Naive thymus-derived CD8-positive, alpha-beta T cell (primary cell): ENCODE measurements at places on chromosomes 16 and 17.
A peak's percentile ranks its signal among the peaks of the same experiment; 100 is the strongest.

GRCh38 chr17:55433629-55434422 lies 12.2 kb upstream of the MMD start:
- no peak overlapping the region for H3K27ac ChIP-seq

DNA sequence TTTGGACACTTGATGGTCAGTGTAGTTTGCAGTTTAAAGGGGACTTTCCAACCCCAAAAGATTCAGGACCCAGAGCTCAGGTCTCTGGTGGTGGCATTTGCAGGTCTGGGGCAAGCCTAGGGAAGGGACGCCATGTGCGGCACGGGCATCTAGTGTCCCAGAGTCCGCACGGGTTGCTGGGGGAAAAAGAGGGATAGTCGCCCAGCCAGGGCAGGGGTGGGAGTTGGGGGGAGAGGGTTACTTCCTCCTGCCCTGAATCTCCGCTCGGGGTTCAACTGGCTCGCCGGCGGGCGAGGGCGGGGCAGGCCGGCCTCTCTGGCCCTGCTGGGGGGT lies 239 bp upstream of the CA7 start:
- peaks cover 3% of the 10 kb centered on the region for H3K36me3 ChIP-seq
- H3K27me3 ChIP-seq, result peaks cover 31% of the 10 kb centered on the region
- H3K4me1 ChIP-seq, result peaks cover 7% of the 10 kb centered on the region

DNA sequence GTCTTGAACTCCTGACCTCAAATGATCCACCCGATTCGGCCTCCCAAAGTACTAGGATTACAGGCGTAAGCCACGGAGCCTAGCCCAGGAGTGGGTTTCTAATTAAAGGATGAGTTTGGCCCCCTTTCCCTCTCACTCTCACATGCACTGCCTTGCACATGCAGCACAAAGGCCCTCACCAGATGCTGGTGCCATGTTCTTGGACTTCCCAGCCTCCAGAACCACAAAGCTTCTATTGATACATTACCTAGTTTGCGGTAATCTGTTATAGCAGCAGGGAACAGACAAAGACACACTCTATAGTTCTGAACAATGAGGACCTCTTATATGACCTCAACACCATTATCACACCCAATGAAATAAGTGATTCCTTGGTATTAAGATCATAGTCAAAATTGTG lies 17.9 kb upstream of the ITGAD start:
- no peaks in the 10 kb centered on the region for H3K36me3 ChIP-seq
- H3K27me3 ChIP-seq, result no peaks in the 10 kb centered on the region
- no peak for DNase-seq
- peaks cover 4% of the 10 kb centered on the region for H3K4me1 ChIP-seq

GRCh38 chr17:39623356-39623950 lies 3.3 kb upstream of the PPP1R1B start:
- H3K27ac ChIP-seq, result peak overlapping the region; percentile 78
- peaks cover 23% of the 10 kb centered on the region for H3K4me1 ChIP-seq
- peak; percentile 90 for DNase-seq
- H3K27me3 ChIP-seq, result peaks cover 23% of the 10 kb centered on the region

DNA sequence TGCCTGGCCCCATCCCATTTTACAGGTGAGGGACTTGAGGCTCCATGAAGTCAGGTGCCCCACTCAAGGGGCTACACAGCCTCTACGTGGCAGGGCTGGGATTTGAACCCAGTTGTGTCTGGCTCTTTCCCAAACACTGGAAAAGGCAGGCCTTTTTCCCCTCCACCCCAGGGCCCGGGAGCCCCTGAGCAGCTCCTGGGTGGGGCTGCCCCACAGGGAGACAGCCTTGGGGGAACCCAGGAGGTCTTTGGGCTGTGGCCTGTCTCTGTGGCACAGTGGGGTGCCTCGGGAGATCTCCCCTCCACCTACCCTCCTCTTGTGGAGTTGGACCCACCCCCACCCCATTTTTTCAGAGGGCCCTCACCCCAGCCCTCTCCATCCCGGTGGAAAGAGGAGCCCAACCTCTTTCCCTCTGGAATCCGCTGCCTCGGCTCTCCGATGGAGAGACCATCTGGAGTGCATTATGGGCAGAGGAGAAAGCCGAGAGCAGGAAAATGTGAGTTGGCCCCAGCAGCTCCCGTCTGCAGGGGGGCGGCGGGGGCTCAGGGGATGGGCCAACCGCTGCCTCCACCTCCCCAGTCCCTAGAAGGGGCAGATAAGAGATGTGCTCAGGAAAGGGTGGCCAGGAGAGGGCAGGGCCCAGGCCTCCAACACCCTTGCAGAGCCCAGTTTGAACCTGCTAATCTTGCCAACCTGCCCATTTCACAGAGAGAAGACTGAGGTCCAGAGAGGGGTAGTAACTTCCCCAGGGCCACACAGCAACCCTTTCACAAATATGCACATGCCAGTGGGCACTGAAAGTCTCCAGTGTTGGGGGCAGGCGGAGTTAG lies 15.4 kb upstream of the TMEM92 start:
- no peak overlapping the region for H3K4me3 ChIP-seq
- peaks cover 25% of the 10 kb centered on the region for H3K27me3 ChIP-seq
- no peaks in the 10 kb centered on the region for H3K36me3 ChIP-seq
- H3K27ac ChIP-seq, result no peak overlapping the region

DNA sequence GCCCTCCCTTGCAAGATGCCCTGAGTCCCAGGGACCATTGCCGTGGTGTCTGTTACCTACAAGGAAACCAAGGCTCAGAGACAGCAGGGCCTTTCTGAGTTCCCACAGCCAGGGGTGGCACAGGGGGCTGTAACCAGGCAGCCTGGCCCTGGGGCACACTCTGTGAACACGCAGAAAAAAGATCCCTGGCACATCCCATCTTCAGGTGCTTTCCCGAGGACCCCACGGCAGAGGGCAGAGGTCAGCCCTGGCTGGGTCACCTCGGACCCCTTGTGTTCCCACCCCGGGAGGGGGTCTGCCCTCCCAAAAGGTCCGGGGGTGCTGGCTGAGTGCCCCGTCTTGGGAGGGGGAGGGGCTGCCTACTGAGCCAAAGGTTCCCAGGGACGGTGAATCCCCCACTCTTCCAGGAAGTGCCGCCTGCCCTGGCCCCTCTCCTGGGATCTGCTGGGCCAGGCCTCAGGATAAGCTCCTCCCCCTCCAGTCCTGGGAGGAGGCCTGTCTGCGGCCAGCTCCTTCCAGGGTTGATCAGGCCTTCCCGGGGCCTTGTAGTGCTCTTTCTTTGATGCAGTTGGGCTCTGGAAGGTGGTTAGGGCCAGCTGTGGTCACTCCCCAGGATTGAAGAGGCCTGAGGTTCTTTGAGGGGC lies 8.1 kb downstream of the GLIS2 start:
- H3K27ac ChIP-seq, result no peak overlapping the region
- H3K4me1 ChIP-seq, result peaks cover 14% of the 10 kb centered on the region
- no peaks in the 10 kb centered on the region for H3K27me3 ChIP-seq
- H3K36me3 ChIP-seq, result no peaks in the 10 kb centered on the region
- DNase-seq, result no peak

GRCh38 chr16:60905811-60906210 lies 1130.4 kb downstream of the CDH8 start:
- H3K4me1 ChIP-seq, result no peaks in the 10 kb centered on the region
- no peaks in the 10 kb centered on the region for H3K27me3 ChIP-seq
- DNase-seq, result no peak
- H3K4me3 ChIP-seq, result no peak overlapping the region

DNA sequence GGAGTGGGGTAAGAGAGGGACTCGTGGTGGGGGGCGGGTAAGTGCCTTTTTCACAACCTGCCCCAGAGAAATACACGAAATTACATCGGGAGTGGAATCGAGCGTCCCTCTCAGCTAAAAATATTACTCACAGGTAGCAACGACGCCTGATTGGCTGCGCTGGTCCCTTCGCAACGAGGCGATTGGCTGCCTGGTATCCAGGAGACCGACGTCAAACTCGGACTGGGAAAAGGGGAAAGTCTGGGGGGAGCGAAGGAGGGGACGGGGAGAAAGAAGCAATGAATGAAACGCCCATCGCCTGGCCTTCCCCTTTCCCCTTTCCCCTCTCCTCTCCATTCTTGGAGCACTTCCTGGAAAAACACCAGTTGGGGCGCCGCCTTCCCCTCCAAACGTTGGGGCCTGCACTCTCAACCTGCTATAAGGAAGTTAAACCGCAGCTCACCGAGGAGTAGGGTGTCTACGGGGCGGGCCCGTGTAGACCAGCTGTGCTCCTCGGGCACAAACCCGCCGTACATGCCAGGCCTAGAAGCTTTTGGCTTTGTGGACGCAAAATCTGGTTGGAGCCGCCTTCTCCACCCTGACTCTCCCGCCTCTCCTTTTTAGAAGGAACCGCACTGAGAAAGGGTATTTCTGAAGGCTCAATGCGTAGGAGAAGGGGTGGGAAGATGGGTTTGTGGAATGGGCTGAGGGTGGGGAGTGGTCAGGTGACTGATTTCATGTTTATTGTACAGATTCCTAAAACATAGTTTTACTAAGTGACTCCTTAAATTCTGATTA lies 1.4 kb upstream of the TOB1 start:
- peak overlapping the region; percentile 96 for H3K27ac ChIP-seq
- H3K4me3 ChIP-seq, result peak overlapping the region; percentile 95
- H3K36me3 ChIP-seq, result peaks cover 12% of the 10 kb centered on the region
- H3K4me1 ChIP-seq, result peaks cover 56% of the 10 kb centered on the region
- peaks cover 1% of the 10 kb centered on the region for H3K27me3 ChIP-seq

DNA sequence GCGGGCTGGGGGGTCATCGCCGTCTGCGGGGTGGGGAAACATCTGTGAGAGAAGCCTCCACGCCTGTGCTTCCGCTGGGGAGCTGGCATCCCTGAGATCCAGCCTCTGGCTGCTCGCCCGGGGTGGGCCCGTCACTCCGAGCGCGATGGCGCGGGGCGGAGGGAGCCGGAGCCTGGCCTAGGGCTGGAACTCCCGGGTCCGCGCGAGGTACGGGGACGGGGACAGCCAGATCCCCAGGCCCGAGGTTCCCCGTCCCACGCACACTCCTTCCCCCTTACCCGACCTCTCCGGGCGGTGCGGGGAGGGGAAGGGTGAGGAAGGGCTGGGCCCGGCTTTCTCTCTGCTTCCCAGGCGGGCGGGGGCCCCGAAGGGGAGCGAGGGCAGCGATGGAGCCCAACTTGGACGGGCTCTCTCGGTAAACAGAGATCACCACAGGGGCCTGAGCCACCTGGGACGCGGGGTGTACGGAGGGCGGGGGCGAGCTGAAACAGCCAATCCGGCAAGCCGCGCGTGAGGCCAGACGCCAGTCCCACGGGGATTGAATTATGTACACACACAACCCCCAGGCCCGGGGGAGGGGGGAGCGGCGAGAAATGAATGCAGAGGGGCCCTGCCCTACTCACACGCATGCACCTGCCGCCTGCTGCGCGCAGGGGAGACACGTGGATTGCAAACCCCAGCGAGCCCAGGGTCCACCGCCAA lies at the start of gene SLC16A11:
Gene SLC16A11 (minus strand): TSS at position 596 of the 702 bp plus-strand sequence. CDS start 579 bp downstream, at position 17.
- peak within 1 kb of the TSS; percentile 80 for H3K4me3 ChIP-seq
- peaks cover 46% of the 10 kb centered on the region for H3K4me1 ChIP-seq
- H3K27ac ChIP-seq, result peak within 1 kb of the TSS; percentile 74
- peak; percentile 42 for DNase-seq

DNA sequence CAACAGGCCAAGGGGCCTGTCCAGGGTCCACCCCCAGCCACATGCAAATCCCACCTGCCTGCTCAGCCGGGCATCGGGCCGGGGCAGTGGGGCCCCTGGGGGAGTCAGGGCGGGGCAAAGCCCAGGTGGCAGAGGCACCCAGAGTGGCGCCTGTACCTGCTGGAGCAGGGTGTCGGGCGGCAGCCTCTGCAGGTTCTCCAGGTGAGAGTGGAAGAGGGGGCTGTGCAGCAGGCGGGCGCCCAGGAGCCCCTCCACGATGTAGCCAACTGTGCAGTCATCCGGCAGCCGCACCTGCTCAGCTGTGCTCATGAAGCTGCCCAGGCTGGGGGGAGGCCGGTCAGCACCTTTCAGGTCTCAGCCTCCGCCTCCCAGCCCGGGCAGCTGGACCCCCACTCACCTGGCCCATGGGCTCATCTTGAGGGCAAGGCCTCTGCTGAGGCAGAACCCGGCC lies 2.1 kb downstream of the RFNG start:
- H3K27ac ChIP-seq, result no peak overlapping the region
- no peaks in the 10 kb centered on the region for H3K27me3 ChIP-seq
- H3K4me1 ChIP-seq, result peaks cover 15% of the 10 kb centered on the region
- no peak for DNase-seq
- no peak overlapping the region for H3K4me3 ChIP-seq
